ENCODE measurements at places on chromosomes 7 and 10. TPM values are rescaled to one million over a fixed set of nuclear protein-coding genes. Genes with fewer than 3 reads are reported as not detected.

- DNase-seq = peak; percentile 7
Observed at GRCh38 chr7:138979988-138980562, 1.1 kb downstream of the KIAA1549 start.

DNA sequence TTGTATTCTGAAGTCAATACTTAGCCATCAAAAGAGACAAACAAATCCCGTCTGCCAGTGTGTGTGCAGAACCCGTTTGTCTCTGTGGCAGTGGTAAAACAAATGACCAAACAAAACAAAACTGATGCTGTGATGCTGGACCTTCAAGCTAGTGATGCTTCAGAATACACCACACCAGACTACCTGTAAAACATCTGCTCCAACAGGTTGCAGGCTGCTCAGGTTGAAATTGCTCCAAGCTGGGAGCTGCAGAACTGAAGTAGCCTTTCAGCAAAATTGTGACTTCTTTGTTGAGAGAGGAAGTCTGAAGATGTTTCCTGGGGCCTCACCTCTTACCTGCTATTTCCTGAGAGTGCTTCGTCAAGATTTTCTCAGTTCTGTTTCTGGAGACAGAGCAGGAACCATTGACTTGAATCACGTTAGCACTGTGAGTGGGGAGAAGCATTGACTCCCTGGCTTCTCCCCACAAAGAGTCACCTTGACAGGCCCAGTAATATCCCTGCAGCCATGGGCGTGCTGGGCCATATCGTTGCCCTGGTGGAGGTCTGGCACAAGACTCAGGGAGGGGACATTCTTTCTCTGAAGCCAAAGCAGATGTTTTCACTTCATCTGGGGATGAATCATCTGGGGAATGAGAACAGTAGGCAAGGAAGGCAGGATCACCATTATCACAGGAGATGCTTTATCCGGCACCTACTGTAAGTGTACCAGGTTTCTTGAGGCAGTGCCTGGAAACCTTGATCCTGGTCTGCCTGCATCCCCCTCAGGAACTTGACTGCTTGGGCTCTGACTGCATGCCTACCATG, 80.2 kb downstream of the RBM20 start:
- no peak for DNase-seq

DNA sequence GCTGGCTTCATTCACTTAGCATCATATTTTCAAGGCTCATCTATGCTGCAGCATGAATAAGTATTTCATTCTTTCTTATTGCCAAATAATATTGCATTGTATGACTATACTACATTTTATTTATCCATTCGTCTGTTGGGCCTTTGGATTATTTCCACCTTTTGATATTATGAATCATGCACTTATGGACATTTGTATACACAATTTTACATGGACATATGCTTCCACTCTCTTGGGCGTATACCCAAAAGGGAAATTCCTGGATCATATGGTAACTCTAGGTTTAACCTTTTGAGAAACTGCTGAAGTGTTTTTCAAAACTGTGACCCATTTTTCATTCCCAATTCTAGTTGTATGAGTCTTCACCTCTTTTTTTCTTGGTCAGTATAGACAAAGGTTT, 80.3 kb upstream of the GNAI1 start:
- no peak for DNase-seq

GRCh38 chr7:147824671-147825070, 765.9 kb upstream of the C7orf33 start:
- DNase-seq = no peak

GRCh38 chr7:100159099-100159623, 638 bp upstream of the TRAPPC14 start:
- DNase-seq = peak; percentile 23

GRCh38 chr10:69317626-69318105, 39.4 kb downstream of the HK1 start:
- no peak for DNase-seq

DNA sequence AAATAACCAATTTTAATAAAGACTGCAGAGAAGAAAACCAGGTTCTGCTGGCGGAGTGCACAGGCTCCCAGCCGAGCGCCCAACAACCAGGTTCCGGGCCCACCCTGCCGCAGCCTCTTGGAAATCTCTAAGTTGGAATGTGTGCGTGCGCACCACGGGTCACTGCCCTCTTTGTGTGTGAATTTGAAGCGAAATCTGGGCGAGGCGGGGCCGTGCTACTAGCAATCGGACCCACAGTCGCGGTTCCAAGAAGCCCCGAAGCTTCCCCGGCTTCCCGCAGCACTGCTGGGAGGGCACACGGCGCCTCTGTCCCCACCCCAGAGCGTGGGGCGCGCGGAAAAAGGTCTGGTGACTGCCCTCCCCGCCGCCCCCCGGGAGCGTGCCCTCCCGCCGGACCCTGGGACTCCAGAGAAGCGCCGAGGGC, 666 bp upstream of the MAP3K8 start:
- peak; percentile 59 for DNase-seq

Gene ACSM6
- not detected for total RNA-seq
